ENCODE measurements at places on chromosomes 4 and X. TPM values are rescaled to one million over a fixed set of nuclear protein-coding genes. Genes with fewer than 3 reads are reported as not detected.

Gene PDCL2
- total RNA-seq, result not detected

Gene GNRHR
- total RNA-seq, result not detected

Gene SOWAHB
- not detected for total RNA-seq

Gene CYP2U1
- 4.0 TPM for total RNA-seq

Gene DCAF8L2
- not detected for total RNA-seq

Gene RASGEF1B
- 11.5 TPM for total RNA-seq

Gene INTS12
- total RNA-seq, result 17.6 TPM

Gene SLC25A5
- total RNA-seq, result 90.2 TPM

Gene ZC4H2
- 13.6 TPM for total RNA-seq

DNA sequence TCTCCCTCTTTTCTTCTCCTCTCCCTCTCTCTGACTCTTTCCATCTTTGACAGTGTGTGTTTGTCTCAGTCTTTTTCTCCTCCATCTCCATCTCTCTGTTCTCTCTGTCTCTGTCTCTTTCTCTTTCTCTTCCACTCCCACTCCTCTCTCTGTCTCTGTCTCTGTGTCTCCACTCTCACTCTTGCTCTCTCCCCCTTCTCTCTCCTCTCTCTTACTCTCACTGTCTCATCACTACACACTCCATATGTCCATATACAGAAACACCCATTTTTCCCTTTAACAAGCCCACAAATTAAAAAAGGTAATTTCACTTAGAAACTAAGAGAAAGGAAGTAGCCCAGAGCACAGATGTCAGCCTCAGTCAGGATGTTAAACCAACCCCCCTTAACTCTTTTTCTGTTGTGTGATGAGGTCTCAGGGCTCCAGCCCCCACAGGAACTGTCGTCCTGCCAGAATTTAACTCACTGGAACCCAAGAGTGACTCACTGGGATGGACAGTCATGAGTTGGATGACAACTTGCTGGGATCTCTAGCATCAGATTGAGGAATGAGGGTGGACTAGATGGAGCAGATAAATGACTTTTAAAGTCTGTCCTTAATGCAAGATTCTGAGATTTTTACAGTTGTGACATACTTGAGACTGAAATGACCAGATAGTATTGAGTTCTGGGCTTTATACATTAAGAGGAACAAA is 27.5 kb downstream of the OTUD6A start:
- DNase-seq, result no peak

GRCh38 chr4:3290889-3291321 is 1.9 kb upstream of the RGS12 start:
- no peak for DNase-seq

- DNase-seq, result no peak
These were observed 19.8 kb upstream of the FAM9A start for GRCh38 chrX:8820910-8821527.

DNA sequence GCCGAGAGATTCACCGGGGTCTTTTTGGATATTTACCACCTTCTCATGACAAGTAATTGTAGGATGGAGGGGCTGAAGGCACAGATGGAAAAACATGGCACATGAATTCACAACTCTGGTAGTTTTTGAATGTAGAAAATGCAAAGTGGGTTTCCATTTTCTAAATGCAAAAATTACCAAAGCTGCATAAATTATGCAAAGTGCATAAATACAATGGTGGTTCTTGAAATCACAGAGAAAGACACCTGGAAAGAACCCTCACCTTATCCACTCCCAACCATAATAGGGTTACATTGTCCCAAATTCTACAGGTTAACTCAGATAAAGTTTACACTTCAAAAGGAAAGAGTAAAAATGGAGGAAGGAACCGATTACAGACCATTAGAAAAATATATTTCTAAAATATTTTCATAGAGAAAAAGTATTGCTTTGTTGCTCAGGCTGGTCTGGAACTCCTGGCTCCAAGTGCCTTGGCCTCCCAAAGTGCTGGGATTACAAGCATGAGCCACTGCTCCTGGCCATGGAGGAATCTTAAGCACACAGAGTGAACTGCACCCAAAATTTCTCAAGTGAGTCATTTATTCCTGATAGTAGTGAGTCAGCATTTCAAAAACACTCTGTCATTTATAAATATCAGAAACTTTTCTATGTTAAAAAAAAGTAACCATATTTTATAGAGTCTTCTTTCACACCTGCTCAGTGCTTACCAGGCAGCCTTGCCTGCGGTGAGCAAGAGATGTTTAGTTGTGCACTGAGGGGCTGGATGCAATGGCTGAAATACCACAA is 101.4 kb downstream of the FIP1L1 start:
- no peak for DNase-seq

GRCh38 chr4:45358573-45359506 is 632.5 kb upstream of the GNPDA2 start:
- no peak for DNase-seq

DNA sequence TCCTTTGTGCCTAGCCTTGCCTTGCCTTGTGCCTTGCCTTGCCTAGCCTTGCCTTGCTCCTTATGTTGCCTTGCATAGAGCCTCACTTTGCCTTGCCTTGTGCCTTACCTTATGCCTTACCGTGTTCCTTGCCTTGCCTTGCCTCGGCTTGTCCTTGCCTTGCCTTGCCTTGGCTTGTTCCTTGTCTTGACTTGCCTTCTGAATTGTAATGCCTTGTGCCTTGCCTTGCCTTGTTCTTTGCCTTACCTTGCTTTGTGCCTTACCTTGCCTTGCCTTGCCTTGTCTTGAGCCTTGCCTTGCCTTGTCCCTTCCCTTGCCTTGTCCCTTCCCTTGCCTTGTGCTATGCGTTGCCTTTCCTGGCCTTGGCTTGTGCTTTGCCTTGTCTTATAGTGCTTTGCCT is 90.2 kb downstream of the TAB3 start:
- no peak for DNase-seq

DNA sequence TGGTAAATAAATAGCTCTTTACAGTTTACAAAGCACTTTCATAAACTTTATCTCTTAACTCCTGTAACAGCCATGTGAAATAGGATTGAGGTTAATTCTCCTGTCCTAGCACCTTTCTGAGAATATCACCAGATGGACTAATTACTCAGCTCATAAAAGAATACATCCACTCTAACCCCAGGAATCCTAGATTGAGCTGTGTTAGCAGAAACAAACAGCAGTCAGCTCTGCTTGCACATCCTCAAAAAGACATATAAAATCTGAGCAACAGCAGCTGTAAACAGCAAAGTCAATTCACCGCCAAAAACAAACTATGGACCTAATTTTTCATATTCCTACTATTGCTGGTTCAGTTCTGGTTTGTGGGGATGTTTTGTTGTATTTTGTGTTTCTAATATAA is 182.8 kb downstream of the QDPR start:
- DNase-seq, result no peak

- DNase-seq, result no peak
These were observed 46.6 kb downstream of the SOWAHB start for GRCh38 chr4:76851375-76851774.

- no peak for DNase-seq
These were observed 54.1 kb downstream of the C4orf51 start for GRCh38 chr4:145734031-145734430.

DNA sequence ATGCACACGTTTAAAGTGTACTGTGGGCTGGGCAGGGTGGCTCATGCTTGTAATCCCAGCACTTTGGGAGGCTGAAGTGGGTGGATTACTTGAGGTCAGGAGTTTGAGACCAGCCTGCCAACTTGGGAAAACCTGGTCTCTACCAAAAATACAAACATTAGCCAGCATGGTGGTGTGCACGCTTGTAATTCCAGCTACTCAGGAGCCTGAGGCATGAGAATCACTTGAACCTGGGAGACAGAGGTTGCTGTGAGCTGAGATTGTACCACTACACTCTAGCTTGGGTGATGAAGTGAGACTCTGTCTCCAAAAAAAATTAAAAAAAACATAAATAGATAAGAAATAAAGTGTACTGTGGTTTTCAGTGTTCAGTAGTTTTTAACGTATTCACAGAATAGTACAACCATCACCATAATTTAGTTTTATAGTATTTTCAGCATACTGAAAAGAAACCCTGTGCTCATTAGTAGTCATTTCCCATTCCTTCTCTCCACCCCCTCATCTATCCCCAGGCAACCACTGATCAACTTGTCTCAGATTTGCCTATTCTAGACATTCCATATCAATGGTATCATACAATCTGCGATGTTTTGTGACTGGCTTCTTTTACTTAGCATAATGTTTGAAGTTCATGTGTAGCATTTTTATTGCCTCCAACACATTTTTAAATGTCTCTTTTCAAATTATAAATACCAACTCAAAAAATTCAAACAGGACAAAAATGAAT is 19.1 kb downstream of the SLAIN2 start:
- DNase-seq, result no peak

- no peak for DNase-seq
These were observed 50.0 kb upstream of the TBC1D9 start for GRCh38 chr4:140806163-140806562.

- peak; percentile 76 for DNase-seq
These were observed 10.7 kb upstream of the DLG3 start for GRCh38 chrX:70433848-70434351.

- no peak for DNase-seq
These were observed 130.0 kb downstream of the ZAR1 start for GRCh38 chr4:48620093-48620492.

DNA sequence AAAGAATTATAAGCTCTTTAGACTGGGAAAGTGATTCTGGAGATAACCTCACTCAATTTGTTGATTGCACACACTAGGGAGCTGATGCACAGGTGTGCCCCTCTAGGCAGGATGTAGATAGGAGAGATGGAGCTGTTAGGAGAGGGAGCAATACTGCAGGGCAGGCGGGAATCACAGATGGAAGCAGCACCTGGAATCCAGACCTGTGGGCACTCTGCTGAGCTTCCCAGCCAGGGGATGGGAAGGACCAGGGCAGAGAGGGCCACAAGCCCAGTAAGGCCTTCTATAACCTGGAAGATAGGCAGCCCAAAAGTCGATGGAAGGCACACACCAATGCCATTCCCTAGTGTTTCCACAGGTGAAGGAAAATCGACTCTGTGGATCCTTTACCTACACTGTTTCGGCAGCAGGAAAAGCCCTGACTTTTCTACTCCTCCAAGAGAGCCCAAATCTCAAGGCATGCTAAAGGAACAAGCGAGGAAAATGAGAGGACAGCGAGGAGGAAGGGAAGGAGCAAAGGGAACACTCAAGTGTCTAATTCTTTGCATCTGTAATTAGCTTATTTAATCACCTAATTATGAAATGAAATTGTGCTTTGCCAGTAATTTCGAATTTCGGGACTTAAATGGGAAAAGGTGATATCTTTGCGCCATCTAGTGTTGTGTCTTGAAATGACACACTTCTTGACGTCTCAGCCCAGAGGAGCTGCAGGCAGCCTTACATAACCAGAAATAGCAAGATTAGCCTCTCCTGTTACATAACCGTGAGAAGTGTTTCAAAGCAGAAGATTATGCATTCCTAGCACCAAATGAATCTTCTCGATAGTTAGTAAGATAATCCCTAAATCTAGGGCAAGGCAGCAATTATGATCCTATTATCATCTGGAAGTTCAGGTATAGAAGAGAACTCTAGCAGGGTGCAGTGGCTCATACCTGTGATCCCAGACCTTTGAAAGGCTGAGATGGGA is 31.0 kb upstream of the TLR3 start:
- DNase-seq, result peak; percentile 12

DNA sequence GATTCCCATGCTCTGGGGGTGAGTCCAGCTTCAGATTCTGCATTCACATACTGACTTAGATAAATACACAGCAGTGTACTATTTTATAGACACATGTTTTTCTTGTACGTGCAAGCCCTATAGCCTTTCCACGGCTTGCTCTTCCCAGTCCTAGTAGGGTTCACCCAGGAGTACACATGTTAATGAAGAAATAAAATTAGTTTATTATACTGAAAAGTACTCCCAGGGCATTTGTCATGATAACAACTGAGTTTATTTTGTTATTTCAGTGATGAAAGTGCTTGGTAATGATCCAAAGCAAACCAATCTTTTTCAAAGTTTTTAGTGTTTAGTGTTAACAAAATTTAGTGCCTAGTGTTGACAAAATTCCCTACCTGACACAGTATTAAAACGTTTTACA is 21.3 kb downstream of the MAPK10 start:
- DNase-seq, result no peak

DNA sequence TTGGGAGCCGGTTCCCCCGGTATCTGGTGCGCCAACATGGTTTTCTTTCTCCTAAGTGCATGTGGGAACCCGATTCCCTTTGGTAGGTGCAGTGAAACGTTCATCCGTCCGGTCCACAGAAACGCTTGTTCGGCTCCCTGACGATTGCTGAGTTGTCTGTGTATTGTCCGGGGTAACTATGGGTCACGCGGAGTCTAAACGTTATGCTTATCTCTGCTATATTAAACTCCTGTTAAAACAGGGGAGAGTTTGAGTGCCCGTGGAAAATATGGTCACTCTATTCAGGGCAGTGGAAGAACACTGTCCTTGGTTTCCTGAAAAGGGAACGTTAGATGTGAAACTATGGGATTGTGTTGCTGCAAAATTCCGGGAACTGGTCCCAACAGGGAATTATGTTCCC is 32.4 kb upstream of the MGST2 start:
- DNase-seq, result no peak

DNA sequence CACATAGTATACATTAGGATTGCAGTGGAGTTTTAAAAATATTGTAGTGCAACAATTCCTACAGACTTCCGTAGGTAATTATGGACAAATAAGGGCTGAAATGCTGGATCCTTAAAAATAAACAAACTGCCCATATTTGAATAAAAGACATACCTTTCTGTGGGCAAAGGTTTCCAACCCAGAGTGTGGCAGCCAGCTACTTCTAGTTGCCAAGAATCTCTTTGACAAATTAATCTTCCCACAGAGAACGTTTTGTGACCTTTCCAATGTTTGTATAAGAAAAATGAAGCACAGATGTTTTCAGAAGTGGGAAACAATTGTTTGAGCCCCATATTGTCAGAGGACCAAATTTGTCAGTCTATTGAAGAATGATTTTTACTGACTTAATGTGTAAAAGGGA is 21.1 kb downstream of the GRPR start:
- no peak for DNase-seq

DNA sequence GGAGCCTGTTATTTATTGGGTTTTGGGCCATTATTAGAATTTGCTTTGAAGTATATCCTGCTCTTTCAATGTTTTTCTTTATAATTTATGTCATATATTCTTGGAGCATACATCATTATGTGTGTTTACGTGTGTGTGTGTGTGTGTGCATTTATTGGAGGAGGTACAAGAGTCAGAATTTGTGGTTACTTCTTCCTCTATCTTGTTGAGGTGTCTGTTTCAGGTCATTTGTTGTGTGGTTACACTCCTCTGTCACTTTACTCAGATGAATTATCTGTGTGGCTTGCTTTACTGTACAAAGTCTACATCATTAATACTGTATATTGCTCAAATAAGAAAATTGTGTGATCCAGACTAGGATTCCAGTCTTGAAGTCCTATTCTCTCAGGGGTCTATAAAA is 1957.4 kb upstream of the TENM3 start:
- no peak for DNase-seq

DNA sequence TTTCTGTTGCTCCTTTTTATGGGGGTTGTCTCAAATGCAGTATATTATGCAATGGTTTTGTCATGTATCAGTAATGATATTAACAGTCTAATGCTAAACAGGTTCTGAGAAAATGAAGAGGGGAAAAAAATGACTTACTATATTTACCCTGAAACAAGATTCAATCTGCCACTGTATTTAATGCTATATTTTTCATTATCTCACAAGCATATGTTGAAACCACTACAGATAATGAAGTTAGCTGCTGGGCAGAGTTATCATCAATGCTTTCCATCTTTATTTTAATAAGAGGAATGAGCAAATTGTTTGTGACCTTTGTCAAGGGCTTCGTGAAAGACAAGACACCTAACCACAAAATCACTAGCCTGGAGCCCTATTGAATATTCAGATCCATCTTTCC is 32.6 kb upstream of the NAA11 start:
- DNase-seq, result no peak

- no peak for DNase-seq
These were observed 7.4 kb upstream of the BRS3 start for GRCh38 chrX:136480383-136480782.

GRCh38 chr4:143514497-143514896 is 995 bp downstream of the SMARCA5 start:
- peak; percentile 38 for DNase-seq

Data from naive thymus-derived CD4-positive, alpha-beta T cell (primary cell).